ENCODE measurements at places on chromosomes 2 and 18.

- no peak for DNase-seq
These were observed 39.8 kb upstream of the TMEM247 start for GRCh38 chr2:46439582-46439981.

GRCh38 chr2:174713686-174714085, 50.6 kb downstream of the CHRNA1 start:
- DNase-seq: no peak

DNA sequence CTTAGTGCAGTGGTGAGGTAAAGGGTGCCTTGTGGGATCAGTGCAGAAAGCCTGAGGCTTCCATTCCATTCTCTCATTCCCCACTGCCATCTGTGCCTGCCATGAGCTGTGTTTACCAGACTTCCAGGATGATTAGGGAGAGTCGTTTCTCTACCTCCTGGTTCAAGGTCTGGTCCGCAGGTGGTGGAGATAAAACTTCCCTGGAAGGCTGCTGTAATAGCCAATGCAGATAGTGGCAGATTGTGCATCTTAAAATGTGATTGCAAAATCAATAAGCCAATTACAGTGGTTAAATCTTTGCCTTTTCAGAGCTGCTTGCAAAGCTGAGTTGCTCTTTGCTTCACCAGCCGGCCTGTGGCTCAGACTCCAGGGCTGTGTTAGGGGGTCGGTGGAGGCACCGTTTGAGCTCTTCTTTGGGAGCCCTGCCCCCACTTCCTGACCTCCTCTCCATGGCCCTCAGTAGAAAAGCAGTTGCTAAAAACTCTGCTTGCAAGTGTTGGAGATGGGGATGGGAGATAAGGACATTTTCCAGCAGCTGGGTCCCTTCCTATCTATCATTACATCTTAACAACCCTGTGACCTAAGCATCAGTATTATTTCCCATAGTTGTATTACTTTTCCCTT, 95.2 kb upstream of the HS6ST1 start:
- DNase-seq: no peak

DNA sequence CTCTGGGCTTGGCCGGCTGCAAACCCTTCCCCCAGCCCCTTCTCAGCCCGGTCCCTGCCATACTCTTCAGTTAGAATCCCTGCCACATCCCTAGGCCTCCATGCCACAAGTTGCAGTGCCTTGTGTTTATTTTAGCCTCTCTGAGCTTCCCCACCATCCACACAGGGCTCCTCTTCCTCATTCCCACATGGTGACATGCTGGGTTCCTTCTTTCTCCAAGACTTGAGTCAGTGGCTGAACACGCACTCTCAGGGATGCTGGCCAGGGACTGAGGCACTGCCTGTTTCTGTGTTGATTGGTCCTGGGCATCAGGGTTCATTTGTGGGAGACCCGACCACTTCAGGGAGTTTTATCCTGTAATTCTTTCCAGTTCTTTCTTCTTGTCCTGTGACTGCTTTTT, 56.3 kb downstream of the KCNS3 start:
- DNase-seq: no peak

DNA sequence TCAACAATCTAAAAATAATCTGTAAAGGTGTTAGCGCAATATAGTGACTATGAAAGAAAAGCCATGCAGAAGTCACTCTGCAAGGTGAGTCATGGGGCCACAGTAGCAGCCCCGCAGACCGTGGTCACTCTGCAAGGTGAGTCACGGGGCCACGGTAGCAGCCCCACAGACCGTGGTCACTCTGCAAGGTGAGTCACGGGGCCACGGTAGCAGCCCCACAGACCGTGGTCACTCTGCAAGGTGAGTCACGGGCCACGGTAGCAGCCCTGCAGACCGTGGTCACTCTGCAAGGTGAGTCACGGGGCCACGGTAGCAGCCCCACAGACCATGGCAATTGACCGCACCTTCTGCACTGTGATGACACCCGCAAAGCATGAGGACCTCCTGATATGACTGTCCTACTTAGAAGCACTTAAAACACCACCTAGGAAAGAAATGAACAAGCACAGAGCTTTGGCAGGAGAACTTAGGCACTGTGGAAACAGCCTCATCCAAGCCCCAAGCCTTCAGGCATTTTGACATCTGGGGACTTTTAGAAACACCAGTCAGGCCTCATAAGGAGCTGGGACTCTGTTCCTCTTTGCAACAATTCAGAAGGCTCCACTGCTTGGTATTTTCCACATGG, 70.1 kb downstream of the LDLRAD4 start:
- DNase-seq: no peak

- no peak for DNase-seq
These were observed 317.8 kb downstream of the EPHA4 start for GRCh38 chr2:221254299-221254698.

GRCh38 chr2:98252038-98252773, 94.0 kb upstream of the CNGA3 start:
- DNase-seq: no peak

DNA sequence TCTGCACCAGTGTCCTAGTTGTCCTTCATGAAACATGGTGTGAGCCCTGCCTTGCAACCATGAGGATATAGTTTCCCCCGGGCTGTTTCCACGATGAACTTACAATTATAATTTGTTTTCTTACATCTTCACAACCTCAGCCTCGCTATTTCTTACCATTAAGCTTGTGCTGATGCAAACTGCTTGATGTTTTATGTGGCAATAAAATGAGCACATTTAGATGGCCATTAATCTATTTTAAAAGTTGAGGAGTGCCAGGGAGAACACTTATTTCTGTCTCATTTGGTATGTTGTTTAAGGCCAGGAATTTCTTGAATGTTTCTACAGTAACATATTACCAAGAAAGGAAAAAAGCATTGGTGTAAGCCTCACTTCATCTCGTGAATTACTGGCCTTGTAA, 214.5 kb upstream of the SLC8A1 start:
- DNase-seq: no peak

DNA sequence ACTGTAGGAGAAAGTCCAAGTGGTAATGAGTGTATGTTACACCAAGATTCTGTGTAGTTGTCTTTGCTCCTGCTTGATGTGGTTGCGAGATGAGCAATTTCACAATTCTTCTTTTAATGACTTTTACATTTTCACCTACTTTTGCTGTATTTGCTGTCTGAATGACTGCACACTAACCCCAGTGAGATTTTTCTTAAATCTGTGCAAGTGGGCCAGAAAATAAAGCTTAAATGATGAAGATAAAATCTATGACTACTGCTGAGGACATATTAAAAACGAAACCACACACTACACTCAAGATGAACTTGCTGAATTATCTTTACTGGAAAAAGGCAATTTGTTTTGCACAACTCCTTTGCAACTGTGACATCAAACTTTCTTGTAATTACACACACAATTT, 4.1 kb downstream of the LDAH start:
- DNase-seq: no peak

GRCh38 chr18:76953583-76954233, 131.4 kb downstream of the ZNF236 start:
- DNase-seq: no peak

DNA sequence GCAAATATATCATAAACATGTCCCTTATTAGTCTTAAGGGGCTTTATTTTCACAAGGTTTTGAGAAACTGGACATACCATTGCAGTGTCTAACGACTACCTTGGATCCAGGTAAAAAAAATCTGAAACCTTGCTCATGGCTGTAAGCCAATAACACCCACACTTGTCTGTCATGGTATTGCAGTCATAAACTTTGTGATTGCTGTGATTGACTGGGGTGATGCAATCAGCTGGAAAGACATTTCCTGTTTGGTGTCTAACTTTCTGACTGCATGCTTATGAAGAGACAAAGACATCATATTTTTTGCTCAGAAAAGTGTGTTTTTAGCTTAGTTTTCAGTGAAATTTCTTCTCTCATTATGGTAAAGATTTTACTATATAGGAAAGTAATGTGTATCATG, 635.0 kb downstream of the TSN start:
- DNase-seq: no peak

DNA sequence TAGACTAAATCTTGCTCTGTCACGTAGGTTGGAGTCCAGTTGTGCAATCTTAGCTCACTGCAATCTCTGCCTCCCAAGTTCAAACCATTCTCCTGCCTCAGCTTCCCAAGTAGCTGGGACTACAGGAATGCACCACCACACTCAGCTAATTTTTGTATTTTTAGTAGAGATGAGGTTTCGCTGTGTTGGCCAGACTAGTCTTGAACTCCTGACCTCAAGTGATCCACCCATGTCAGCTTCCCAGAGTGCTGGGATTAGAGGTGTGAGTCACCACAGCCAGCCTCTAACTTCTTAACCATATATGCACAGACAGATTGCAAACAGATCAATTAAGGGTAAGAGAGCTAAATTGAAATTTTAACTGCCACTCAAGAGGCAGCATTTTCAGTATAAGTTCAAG, 22.1 kb upstream of the CNGA3 start:
- DNase-seq: no peak

- DNase-seq: no peak
These were observed 60.7 kb downstream of the RAB27B start for GRCh38 chr18:54888933-54889332.

DNA sequence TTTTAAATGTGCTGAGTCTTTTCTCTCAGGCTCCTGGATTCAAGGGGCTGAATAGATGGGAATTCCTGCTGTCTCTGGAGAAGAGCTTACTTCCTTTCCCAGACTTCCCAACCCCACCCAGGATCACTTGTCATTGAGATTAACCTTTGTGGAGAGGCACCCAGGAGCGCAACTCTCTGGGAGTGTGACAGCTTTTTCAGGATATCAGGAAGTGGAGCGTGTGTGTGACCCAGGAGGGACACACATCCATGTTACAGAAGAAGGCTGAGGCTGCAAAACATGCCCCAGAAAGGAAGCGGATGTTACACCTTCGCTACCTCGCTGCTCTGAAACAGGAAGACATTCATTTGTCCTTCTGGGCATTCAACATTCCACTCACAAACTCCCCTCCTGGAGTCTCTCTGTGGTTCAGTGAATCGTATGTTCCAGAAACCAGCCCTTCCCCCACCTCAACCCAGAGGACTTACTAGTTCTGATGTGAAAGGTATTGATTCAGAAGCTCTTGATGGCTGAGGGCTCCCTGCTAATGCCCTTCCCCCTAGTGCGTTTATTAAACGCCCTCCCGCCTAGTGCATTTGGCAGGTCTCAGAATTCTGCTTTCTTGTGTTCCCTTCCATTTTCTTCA, 523.9 kb downstream of the TNS1 start:
- no peak for DNase-seq

- DNase-seq: no peak
These were observed 17.1 kb upstream of the SNED1 start for GRCh38 chr2:240981280-240981679.

GRCh38 chr2:54476852-54477251, 20.7 kb downstream of the SPTBN1 start:
- DNase-seq: no peak

DNA sequence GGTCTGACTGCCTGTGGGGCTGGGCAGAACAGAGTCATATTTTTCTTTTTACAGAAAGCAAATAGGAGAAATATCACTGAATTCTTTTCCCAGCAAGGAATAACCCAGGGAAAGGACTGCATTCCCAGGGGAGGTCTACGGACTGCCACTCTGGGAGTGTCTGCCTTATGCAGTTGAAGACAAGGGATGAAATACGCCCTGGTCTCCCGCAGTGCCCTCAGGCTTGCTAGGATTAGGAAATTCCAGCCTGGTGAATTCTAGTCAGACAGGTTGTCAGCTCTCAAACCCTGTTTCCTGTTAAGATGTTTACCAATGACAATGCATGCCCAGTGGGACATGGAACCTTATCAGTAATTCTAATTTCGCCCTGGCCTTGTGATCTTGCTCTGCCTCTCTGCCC, 30.3 kb upstream of the PDK1 start:
- no peak for DNase-seq

DNA sequence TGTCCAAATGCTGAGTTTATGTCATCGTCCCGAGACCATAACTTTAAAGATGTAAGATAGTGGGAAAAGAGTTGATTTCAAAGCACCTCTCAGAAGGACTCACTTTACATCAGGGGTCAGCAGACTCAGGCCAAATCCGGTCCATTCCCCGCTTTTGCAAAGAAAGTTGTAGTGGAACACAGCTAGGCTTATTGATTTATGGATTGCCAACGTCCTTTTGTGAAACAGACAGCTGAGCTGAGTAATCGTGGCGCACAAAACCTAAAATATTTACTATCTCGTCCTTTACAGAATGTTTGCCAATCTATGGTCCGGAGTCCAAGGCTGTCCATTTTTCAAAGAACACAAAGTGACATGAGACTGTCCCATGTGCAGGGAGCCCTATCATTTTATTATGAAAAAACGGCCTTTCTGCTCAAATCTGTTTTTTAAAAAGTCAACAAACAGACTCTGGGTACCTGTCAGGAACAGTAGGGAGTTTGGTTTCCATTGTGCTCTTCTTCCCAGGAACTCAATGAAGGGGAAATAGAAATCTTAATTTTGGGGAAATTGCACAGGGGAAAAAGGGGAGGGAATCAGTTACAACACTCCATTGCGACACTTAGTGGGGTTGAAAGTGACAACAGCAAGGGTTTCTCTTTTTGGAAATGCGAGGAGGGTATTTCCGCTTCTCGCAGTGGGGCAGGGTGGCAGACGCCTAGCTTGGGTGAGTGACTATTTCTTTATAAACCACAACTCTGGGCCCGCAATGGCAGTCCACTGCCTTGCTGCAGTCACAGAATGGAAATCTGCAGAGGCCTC, at the start of gene IL1RN:
IL1RN (plus strand) TSS at position 754 of the 801 bp plus-strand sequence; CDS start at position 781, 27 bp downstream.
- no peak for DNase-seq

DNA sequence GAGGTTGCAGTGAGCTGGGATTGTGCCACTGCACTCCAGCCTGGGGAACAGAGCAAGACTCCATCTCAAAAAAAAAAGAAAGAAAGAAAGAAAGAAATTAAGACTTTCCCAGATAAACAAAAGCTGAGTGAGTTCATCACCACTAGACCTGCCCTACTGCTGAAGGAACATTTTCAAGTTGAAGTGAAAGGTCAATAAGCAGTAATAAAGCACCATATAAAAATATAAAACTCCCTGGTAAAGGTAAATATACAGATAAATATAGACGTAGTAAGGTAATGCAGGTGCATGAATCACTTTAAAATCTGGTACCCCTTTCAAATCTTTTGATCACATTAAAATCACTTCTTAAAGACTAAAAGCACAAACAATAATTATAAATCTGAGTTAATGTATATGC, 42.6 kb downstream of the UNC50 start:
- DNase-seq: no peak

DNA sequence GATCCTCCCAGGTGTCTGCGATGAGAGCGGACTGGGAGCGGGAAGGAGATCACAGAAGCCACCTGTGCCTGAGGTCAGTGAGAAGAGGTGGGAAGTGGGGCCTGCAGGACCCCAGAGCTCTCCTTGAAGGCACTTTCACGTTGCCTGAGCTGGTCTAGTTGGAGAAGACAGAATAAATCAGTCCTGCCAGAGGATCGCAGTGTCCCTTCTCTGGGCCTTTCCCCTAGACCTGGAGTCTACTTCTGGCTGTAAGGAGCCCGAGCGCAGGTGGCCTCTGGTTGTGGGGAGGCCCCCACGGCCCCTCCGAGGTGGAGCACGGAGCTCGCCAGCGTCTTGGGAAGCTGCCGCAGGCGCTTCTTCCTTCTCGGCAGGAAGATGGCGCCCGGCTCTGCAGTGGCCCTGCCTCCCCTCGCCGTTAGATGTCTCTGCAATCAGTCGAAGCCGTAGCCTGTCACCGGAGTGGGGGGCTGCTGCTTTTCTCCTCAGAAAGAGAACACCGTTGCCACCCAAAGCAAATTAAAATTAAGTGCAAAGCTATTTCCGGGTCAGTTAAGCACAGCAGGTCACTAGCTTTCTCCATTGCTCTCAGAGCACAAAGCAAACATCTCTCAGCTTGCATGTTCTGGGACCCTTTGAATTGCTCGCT, 212.0 kb upstream of the MYT1L start:
- DNase-seq: no peak
